ENCODE measurements at places on chromosomes 3 and 15. TPM values are rescaled to one million over a fixed set of nuclear protein-coding genes. Genes with fewer than 3 reads are reported as not detected.
A peak's percentile ranks its signal among the peaks of the same experiment; 100 is the strongest.

The CSPG4 gene
- total RNA-seq: not detected

The POMGNT2 gene
- 6.9 TPM for total RNA-seq

DNA sequence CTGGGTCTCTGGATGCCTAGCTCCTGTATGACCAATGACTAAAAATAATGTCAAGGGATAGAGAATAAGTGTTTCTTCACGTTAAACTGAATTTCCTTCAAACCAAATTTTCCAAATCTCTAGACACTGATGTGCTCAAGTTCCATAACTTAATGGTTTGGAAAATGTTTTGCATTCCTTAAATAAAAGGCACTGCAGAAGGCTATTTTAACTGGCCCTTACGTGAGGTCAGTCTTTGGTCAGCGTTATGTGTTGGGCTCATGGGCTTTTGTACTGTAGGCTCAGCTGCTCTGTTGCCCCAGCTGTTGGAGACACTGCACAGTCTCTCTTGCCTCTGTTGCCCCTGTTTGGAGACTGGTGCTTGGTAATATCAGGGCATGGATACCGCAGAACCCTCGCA is 188.5 kb downstream of the TPRG1 start:
- peaks cover 20% of the 10 kb centered on the region for H3K4me1 ChIP-seq
- no peak for DNase-seq
- H3K27ac ChIP-seq: no peak overlapping the region
- H3K36me3 ChIP-seq: peaks cover 6% of the 10 kb centered on the region
- no peaks in the 10 kb centered on the region for H3K27me3 ChIP-seq

GRCh38 chr3:48440590-48440958 is 517 bp downstream of the TMA7 start:
- H3K4me3 ChIP-seq: peak overlapping the region; percentile 96
- H3K36me3 ChIP-seq: peaks cover 30% of the 10 kb centered on the region
- no peaks in the 10 kb centered on the region for H3K27me3 ChIP-seq

DNA sequence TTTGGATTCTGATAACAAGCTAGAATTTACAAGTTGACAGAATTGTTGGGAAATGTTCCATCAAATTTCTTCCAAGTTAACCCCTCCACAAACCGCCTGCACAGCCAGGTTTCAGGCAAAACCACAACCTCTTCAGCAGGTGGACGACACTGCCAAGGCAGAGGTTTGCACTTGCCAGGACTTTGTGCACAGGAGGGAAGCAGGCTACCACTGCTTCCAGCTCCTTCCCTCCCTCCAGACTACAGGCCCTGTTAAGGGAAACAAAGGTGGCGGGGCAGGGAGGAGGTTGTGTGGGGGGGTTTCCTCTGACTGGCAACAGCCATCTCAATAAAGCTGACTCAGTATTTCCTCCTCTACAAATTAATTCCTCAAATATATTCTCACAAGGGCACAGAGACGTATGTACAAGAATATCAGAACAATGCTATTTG is 42.2 kb downstream of the TBC1D2B start:
- H3K27me3 ChIP-seq: no peaks in the 10 kb centered on the region
- DNase-seq: no peak
- peak overlapping the region; percentile 40 for H3K4me3 ChIP-seq
- H3K27ac ChIP-seq: peak overlapping the region; percentile 79
- peaks cover 92% of the 10 kb centered on the region for H3K4me1 ChIP-seq
- peaks cover 58% of the 10 kb centered on the region for H3K36me3 ChIP-seq

DNA sequence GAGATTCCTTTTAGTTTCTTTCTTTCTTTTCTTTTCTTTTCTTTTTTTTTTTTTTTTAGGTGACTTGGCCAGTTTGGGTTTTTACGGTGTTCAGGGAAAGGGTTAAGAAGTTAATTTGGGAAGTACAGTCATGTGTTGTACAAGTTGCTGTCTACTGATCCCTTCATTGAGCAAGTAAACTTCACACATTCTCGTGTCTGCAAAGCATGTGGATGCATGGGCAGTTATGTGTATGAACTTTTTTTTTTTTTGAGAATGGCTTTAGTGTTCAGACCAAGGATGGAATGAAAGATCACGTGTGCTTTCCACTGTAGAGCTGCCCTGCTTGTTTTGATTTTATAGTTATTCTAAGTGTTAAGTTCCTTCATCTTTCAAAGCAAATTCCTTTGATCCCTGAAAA is 132.3 kb downstream of the PGPEP1L start:
- no peak overlapping the region for H3K4me3 ChIP-seq
- H3K36me3 ChIP-seq: peaks cover 5% of the 10 kb centered on the region
- peaks cover 15% of the 10 kb centered on the region for H3K4me1 ChIP-seq
- no peak overlapping the region for H3K27ac ChIP-seq
- no peak for DNase-seq

DNA sequence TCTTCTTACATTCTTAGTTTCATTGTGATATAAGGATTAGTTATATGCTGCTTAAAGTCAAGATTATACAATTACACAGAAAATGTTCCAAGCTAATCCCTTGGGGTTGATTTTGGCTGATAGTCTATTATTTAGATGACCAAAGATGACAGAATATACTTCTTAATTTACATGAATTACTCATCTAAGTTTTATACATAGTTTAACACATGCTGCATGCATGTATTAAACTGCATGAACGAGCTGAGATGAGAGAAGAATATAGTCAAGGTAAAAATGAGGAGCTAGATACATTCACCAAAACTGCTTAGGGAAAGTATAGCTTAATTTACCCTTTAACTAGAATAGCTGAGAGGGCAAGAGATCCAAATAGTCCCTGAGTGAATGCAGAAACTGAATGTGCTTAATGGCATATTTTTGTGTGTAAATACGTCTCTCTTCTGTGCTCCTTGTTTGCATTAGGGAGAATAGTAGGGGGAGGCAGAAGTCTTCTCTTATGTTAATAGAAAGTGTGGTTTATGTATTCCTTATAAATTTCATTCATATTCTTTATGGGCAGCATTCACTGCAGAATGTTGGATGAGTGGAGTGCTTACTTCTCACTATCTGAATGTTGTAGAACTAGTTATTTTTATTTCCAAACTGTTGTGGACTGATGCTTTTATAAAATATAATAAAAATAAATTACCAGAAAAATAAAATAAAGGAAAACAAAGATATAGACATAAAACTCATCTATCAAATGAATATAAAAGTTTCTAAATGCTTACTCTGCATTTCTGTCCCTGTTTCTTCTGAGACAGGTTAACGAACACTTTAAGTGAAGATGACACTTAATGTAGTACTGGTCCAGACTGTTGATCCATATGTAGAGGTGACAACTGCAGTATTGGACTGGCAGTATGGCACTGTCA is 327.8 kb downstream of the RBMS3 start:
- DNase-seq: no peak
- H3K4me3 ChIP-seq: no peak overlapping the region
- no peaks in the 10 kb centered on the region for H3K36me3 ChIP-seq

DNA sequence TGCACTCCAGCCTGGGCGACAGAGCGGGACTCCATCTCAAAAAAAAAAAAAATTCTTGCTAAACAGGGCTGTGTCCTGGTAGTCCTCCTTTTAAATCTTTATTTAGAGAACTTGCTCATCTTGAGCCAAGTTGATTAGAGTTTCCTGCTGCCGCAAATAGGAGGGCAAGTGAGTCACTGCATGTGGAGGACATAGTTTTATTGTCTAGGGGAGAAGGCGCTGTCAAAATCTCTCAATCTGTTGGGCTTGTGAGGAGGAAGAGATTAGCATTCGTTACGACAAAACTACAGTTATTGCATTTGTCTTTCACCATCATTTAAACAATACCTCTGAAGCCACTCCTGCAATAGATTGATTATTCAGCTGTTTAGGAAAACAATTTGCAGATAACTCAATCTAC is 11.5 kb downstream of the MUC4 start:
- peaks cover 25% of the 10 kb centered on the region for H3K36me3 ChIP-seq
- H3K4me3 ChIP-seq: no peak overlapping the region
- H3K27me3 ChIP-seq: peaks cover 11% of the 10 kb centered on the region
- DNase-seq: no peak
- H3K4me1 ChIP-seq: peaks cover 42% of the 10 kb centered on the region

Measured in activated CD4-positive, alpha-beta T cell treated with anti-CD3 and anti-CD28 coated beads, Interleukin-2, amount 10 ng/mL, durations not matched to agents 7 days and 5 days (primary cell).